ENCODE measurements at places on chromosomes 11 and 22. TPM values are rescaled to one million over a fixed set of nuclear protein-coding genes. Genes with fewer than 3 reads are reported as not detected.
A peak's percentile ranks its signal among the peaks of the same experiment; 100 is the strongest.

IGLL1 gene
- not detected for total RNA-seq

MS4A12 gene
- total RNA-seq: not detected

DNA sequence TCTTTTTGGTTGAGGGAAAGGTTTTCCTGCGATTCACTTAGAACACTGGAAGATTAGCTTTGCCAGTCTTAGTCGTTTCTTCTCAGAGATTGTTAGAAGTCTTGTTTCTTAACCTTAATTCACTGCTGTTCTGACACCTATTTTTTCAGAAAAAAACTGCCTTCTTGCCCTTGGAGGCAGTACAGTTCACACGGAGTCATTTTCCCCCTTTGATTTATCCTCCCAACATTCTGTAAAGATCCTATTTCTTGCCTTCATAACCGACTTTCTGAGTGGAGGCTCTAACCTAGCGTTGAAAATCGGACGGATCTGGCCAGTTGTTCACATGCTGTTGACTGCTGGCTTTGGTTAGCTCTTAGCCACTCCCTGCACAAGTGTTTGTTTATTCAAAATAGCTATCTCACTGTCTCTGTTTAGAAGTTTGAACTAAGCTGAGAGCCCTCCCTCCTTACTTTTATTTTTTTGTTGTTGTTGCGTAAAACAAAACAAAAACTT lies 737 bp downstream of the BCL2L13 start:
- DNase-seq: peak; percentile 50

DNA sequence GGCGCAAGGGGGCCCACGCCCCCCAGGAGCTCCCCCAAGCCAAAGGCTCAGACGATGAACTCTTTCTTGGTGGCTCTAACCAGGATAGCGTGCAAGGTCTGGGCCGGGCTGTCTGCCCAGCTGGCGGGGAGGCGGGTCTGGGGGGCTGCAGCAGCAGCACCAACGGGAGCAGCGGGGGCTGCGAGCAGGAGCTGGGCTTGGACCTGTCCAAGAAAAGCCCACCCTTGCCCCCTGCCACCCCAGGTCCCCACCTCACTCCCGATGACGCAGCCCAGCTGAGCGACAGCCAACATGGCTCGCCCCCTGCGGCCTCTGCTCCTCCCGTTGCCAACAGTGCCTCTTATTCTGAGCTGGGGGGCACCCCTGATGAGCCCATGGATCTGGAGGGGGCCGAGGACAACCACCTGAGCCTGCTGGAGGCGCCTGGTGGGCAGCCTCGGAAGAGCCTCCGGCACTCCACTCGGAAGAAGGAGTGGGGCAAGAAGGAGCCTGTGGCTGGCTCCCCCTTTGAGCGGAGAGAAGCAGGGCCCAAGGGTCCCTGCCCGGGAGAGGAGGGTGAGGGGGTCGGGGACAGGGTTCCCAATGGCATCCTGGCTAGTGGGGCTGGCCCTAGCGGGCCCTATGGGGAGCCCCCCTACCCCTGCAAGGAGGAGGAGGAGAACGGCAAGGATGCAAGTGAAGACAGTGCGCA lies 21.6 kb upstream of the TMEM191C start:
- no peak for DNase-seq

- DNase-seq: no peak
These were observed 765.8 kb upstream of the API5 start for GRCh38 chr11:42545954-42546353.

- no peak for DNase-seq
These were observed 9.8 kb downstream of the HYOU1 start for GRCh38 chr11:119047205-119047604.

- DNase-seq: no peak
These were observed 68.0 kb downstream of the EFCAB6 start for GRCh38 chr22:43743929-43744643.

- DNase-seq: peak; percentile 57
These were observed 13.2 kb downstream of the CCND1 start for GRCh38 chr11:69654001-69654659.

- DNase-seq: no peak
These were observed 68.1 kb upstream of the SLC22A12 start for GRCh38 chr11:64522843-64523380.
